Skin of body (tissue), 3 donors: ENCODE measurements at places on chromosomes 2 and 18. TPM values are rescaled to one million over a fixed set of nuclear protein-coding genes. Genes with fewer than 3 reads are reported as not detected.

CCDC148 gene
- 1.2 TPM for total RNA-seq

LIMS1 gene
- 48.0 TPM for total RNA-seq

ADD2 gene
- total RNA-seq, result 8.5 TPM

IGFBP5 gene
- 246 TPM for total RNA-seq

CHRNG gene
- 1.6 TPM for total RNA-seq

RUFY4 gene
- total RNA-seq, result 0.10 TPM

MTERF4 gene
- 37.8 TPM for total RNA-seq

PSMA8 gene
- total RNA-seq, result not detected

POTEJ gene
- total RNA-seq, result 0.10 TPM

IL36RN gene
- 10.9 TPM for total RNA-seq

MREG gene
- 8.1 TPM for total RNA-seq

SLC30A3 gene
- total RNA-seq, result 0.10 TPM

RAB10 gene
- total RNA-seq, result 61.7 TPM

PIEZO2 gene
- 51.0 TPM for total RNA-seq

TRAPPC8 gene
- 70.1 TPM for total RNA-seq

PTPN18 gene
- 12.9 TPM for total RNA-seq

CD8B2 gene
- total RNA-seq, result 0.10 TPM

LRRC30 gene
- 0.69 TPM for total RNA-seq

PPM1B gene
- 39.8 TPM for total RNA-seq

IL1RL1 gene
- total RNA-seq, result 8.7 TPM

TCF7L1 gene
- 8.0 TPM for total RNA-seq

LMAN2L gene
- 24.6 TPM for total RNA-seq

QPCT gene
- 33.8 TPM for total RNA-seq

OSBPL6 gene
- total RNA-seq, result 3.3 TPM

VWC2L gene
- total RNA-seq, result not detected

FAM124B gene
- 4.9 TPM for total RNA-seq

SKOR2 gene
- total RNA-seq, result not detected

DRC1 gene
- total RNA-seq, result not detected

FAM168B gene
- total RNA-seq, result 53.3 TPM

FEV gene
- not detected for total RNA-seq

BBS5 gene
- 10.6 TPM for total RNA-seq

SPC25 gene
- 8.2 TPM for total RNA-seq

UGT1A6 gene
- 3.0 TPM for total RNA-seq

ANTXR1 gene
- total RNA-seq, result 110 TPM

AGXT gene
- 0.10 TPM for total RNA-seq

SERPINB11 gene
- total RNA-seq, result not detected

GTF2A1L gene
- 1.5 TPM for total RNA-seq

SH3RF3 gene
- 3.8 TPM for total RNA-seq

SCG2 gene
- 0.20 TPM for total RNA-seq

CNDP1 gene
- 0.10 TPM for total RNA-seq

MOCOS gene
- total RNA-seq, result 1.6 TPM

KHK gene
- total RNA-seq, result 1.7 TPM

KANSL1L gene
- total RNA-seq, result 49.1 TPM

DLX2 gene
- total RNA-seq, result 0.99 TPM
